ENCODE measurements at places on chromosomes 1 and 21. TPM values are rescaled to one million over a fixed set of nuclear protein-coding genes. Genes with fewer than 3 reads are reported as not detected.

The BNIPL gene
- total RNA-seq = 3.6 TPM

The TRAF5 gene
- 22.2 TPM for total RNA-seq

The KIAA0040 gene
- total RNA-seq = 8.2 TPM

The PRKAA2 gene
- total RNA-seq = 4.9 TPM

The CFHR3 gene
- total RNA-seq = 1.0 TPM

DNA sequence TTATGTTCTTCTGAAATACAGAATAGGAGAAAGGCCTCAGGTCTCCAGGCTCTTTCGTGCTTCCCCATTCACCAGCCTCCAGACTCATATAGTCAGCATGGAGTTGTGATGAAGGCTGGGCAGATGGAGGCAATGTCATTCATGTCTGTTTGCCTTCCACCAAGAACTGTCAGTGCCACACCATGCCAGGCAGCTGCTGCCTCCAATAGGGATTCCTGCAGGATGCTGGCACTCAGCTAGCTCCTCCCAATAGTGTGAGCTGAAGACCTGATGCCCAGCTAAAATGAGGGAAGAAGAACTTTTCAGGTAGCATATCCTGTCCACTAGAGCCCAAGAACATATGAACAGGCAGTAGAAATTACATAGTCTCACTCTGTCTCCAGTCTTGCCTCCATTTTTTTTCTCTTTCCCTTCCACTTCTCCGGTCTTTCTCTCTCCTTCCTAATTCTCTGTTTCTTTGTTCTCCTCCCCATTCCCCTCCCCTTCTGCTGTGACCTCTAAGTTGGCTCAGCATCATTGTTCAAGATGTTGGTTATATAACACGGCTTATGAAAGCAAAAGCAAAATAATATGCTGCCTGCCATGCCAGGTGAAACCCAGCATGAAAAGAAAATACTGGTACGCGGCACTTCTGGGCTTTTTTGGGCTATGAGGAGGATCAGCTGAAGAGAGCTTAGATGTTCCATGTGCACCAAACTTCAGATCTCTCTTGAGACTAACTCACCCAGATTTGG, 17.3 kb downstream of the GLUL start:
- H3K36me3 ChIP-seq = no peaks in the 10 kb centered on the region
- no peak for DNase-seq
- no peaks in the 10 kb centered on the region for H3K27me3 ChIP-seq
- H3K4me1 ChIP-seq = no peaks in the 10 kb centered on the region
- no peak overlapping the region for H3K27ac ChIP-seq
- H3K4me3 ChIP-seq = no peak overlapping the region

DNA sequence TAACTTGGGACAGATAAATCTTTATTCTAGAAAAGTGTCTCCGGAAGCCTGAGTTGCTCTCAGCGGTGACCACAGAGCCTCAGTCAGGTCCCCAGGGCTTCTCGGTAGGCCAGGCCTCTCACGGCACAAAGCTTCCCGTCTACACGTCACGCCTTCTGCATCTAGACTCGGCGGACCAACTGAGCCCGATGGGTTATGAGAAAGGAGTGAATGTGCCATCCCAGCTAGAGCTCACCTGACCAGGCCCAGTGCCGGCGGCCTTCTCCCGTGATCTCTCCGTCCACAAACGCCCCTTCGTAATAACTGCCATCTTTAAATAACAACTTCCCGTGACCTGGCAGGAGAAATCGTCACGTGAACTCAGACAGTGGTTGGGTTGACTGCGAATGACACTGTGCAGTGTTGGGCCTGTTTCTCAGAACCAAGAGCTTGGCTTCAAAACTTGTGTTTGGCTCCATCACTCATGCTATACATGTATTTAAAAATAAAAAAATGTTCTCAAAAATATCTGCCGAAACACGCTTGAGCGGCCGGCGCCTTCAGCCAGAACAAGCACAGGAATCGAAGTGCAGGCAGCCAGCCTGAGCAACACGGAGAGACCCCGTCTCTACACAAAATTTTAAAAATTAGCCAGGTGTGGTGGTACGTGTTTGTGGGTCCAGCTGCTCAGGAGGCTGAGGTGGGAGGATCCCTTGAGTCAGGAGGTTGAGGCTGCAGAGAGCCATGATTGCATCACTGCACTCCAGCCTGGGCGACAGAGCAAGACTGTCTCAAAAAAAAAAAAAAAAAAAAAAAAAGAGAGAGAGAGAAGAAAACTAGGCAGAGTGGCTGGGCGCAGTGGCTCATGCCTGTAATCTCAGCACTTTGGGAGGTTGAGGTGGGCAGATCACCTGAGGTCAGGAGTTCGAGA, 3.1 kb downstream of the MORN1 start:
- H3K27me3 ChIP-seq = no peaks in the 10 kb centered on the region
- H3K4me3 ChIP-seq = no peak overlapping the region
- H3K36me3 ChIP-seq = no peaks in the 10 kb centered on the region
- DNase-seq = no peak
- H3K4me1 ChIP-seq = peaks cover 19% of the 10 kb centered on the region

DNA sequence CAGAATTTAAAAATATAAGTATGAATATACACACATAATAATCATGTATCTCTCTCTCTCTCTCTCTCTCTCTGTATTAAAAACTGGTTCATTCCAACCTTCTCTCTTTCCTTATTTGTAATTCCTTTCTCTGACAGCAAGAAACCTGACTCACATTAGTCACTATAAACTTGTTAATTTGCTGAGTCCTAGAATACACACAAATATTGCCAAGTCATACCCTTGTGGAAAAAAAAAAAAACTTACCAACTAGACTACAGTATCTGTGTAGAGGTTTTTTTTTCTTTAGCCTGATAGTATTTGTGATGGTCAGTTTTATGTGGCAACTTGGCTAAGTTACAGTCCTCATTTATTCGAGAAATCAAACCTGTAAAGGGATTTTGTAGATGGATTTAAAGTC, 26.3 kb upstream of the NHLH2 start:
- H3K4me3 ChIP-seq = no peak overlapping the region
- no peaks in the 10 kb centered on the region for H3K36me3 ChIP-seq
- no peaks in the 10 kb centered on the region for H3K27me3 ChIP-seq
- no peak for DNase-seq

DNA sequence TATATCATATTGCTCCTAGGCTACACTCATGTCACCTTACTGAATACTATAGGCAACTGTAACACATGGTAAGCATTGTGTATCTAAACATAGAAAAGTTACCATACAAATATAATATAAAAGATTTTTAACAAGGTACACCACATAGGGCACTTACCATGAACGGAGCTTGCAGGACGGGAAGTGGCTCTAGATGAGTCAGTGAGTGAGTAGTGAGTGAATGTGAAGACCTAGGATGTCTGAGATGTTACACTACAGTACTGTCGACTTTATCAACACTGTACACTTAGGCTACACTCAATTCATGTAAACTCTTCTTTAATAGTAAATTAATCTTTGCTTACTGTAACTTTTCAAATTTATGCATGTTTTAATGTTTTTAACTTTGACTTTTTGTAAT, 81.0 kb upstream of the PLD5 start:
- H3K27ac ChIP-seq = no peak overlapping the region
- no peak for DNase-seq
- H3K27me3 ChIP-seq = no peaks in the 10 kb centered on the region

DNA sequence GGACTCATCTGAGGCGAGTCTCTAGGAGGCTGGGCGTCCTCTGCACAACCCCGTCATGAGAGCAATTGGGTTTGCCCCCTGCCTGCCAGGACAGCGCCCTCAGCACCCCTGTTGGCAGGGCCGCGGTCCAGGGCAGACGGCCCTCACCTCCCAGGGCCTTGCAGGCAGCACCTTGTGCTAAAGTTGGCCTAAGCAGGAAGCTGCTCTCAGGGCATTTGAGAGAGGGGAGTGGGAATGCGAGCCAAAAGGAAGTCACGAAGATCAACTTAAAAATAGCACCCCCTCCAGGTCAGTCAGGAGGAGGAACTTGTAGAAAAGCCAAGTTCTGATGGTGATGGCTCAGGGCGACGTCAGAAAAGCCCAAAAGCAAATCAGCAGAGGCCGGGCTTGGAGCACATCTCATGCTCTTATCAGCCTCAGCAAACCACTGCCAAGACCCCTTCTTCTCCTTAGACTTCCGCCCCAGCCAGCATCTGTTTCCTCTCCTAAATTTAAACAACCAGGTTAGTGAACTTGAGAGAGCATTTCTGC, 12.6 kb upstream of the ADORA3 start:
- H3K27ac ChIP-seq = peak overlapping the region; percentile 26
- peak; percentile 55 for DNase-seq
- no peaks in the 10 kb centered on the region for H3K36me3 ChIP-seq
- peak overlapping the region; percentile 32 for H3K4me3 ChIP-seq
- H3K4me1 ChIP-seq = peaks cover 17% of the 10 kb centered on the region

GRCh38 chr21:39119891-39120290, 63.4 kb downstream of the PSMG1 start:
- DNase-seq = no peak
- no peak overlapping the region for H3K4me3 ChIP-seq
- H3K4me1 ChIP-seq = no peaks in the 10 kb centered on the region
- no peaks in the 10 kb centered on the region for H3K36me3 ChIP-seq
- no peak overlapping the region for H3K27ac ChIP-seq
- no peaks in the 10 kb centered on the region for H3K27me3 ChIP-seq
